ENCODE measurements at places on chromosomes 3 and 15.

- no peak for DNase-seq
Observed at GRCh38 chr3:158430968-158431367, 140.0 kb upstream of the MLF1 start.

DNA sequence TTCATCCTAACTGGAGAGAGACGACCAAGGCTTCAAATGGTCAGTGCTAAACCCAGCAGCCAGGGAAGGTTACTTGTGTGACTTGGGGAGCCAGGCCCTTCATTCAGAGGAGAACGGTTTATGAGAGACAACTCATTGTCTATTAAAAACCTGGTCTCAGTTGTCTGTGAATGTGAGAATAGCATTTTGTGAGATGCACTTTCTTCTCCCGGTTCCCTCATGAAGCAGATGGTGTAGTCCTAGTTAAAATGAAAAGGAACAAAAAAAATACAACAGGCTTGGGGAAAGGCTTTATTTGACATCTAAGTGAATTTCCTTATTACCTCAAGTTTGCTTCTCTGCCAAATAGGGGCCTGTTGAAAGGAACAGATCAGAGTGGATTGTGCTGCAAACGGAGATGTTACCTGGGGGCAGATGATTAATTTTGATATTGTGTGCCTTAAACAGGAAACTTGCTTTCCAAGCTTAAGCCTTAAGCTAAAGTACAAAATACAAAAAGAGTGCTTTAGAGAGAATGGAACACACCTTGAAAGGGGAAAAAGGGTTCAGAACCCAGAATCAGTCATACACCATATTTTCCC, 202.7 kb upstream of the BHLHE40 start:
- no peak for DNase-seq

GRCh38 chr15:29070471-29071231, 184.9 kb downstream of the APBA2 start:
- DNase-seq, result no peak

DNA sequence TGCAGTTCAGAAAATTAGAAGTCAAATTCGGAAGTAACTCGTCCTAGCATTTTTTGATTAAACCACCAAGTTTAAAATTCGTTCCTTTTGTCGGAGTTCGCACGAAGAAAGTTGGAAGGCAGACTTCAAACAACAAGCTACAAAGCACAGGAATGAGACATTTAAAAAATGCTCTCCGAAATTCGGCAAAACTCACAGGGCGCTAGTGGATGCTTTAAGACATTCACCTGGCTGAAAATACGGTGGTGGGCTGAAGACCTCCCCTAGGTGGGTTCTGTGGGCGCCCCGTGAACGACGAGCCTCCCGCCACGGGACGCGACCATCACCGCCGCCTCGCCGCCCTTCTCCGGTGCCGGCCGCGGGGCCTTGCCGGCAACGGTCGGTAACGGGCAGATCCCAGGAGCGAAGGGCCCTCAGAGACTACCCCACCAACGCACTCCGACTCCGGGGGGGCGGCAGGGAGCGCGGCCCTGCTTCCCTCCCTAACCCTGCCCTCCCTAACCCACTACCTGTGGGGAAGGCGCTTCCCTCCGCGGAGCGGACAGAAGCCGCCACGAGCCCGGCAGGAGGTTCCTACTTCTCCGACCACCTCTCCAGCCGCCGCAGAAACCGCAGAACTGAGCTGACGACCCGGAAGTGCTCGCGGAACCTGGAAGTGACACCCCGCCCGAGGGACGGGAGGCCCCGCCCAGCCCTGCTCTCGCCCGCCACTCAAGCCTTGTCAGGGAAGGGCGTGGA, at the start of gene GTF2A2:
Gene GTF2A2, minus strand, starts transcription at position 619 of the 738 bp plus-strand sequence. CDS start 5,238 bp downstream, outside the sequence.
- DNase-seq, result peak; percentile 86

DNA sequence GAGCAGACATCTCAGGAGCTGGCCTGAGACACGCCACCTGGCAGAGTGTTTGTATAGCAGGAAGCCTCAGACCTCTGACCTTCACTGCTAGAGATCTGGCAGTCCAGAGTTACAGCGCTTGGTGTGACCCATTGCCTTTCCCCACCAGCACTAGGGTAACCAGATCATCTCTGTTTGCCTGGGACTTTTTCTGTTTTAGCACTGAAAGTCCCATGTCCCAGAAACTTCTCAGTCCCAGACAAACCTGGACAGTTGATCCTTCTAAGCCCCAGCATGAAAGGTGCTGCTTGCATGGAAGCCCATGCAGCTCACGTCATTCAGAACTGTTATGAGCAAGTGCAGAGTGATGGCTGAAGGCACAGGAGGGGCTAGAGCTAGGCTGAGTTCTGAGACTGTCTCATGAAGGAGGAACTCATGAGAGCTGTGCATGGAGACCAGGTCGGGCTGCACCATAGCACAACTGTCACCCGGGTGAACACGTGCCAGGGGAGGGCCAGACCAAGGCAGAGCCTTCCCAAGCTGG, 18.2 kb upstream of the AHSG start:
- DNase-seq, result no peak

GRCh38 chr15:94287794-94288246, 56.5 kb downstream of the MCTP2 start:
- DNase-seq, result no peak

DNA sequence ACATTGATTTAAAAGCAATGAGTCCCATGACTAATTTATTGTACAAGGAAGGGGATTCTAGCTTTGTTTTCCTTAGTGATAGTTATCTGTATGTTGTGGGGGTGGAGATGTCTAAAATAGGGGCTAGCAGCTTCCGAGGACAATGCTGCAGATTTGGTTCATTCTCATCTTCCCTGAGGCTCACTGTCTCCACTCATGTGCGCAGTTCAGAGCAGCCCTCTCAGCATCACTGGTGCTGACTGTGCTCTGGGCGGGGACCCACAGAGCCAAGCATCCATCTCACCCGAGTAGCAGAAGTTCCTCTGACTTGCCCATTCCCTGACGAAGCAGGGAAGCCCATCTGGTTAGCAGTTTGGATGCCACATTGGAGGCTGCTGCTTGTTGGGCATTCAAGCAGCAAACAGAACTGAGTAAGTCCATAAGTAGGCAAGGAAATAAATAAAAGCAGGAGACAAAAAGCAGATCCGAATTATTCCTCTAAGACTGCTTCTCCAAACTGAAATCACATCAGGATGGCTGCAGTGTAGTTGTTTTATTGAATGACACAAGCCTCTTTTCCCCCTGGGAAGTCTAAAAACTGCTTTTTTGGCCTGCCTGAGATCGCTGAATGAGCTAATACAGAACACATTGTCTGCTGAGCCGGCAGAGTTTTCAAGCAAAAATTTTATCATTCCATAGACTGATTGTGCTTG, 27.5 kb downstream of the RARB start:
- no peak for DNase-seq
